Stimulated activated CD4-positive, alpha-beta T cell treated with anti-CD3 and anti-CD28 coated beads, Interleukin-4, amount 100 ng/mL, for 48 hours (primary cell): ENCODE measurements at places on chromosomes 6 and 20.

GRCh38 chr6:90139272-90139817, 157.3 kb downstream of the BACH2 start:
- no peak for DNase-seq

- DNase-seq: no peak
Measured at GRCh38 chr6:38209371-38210260, 390.1 kb downstream of the ZFAND3 start.

- DNase-seq: no peak
Measured at GRCh38 chr6:123587838-123588545, 48.8 kb downstream of the TRDN start.

DNA sequence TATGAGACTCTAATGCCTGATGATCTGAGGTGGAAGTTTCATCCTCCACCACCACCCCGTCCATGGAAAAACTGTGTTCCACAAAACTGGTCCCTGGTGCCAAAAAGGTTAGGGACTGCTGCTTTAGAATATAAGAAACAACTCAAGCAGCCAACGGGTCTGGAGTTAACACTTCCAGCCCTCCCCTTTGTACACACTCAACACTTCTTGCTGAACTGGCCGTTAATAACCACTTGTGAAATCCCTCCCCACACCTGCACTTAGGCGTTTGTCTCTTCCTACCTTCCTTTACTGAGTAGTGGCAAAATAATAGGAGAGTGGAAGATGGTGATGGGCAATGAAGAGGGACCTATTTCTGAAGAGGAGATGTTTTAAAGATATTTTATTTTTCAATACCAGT, 10.5 kb downstream of the SAYSD1 start:
- DNase-seq: no peak

- DNase-seq: no peak
Measured at GRCh38 chr20:33277471-33278441, 5.3 kb upstream of the BPIFB1 start.

DNA sequence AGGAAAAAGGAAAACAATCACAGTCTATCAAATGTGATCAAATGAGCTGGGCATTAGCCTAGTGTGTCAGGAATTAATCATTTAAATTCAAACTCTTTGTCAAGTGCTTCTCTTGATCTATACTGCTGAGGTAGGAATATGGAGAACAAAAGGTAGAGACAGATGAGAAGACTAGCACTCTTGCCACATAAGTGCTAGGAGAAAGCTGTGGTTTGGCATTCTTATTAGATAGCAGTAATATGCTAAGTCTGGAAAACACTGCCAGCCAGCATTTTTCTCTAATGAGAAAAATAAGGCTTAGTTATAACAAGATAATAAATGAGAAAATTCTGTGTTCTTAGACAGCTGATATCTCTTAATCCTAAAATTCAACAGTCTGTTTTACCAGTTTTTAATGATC, 38.9 kb downstream of the ORC3 start:
- DNase-seq: no peak

DNA sequence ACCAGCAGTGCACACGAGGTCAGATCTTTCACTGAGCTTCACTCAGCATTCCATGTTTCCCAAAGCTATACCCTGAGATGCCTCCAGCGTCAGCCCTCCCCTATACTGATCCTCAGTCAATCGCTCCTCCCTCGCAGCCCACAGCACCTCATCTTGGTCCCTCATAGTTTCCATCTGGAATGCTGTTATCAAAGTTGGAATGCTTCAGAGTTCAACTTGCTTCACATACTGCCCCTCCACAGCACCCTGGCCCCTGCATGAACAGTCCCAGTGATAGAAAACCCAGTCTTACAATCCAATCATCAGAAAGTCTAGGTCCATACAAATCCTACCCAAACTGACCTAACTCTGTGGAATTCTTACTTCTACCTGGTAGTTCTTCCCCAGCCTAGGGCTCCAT, 20.0 kb downstream of the SPAG4 start:
- DNase-seq: no peak

DNA sequence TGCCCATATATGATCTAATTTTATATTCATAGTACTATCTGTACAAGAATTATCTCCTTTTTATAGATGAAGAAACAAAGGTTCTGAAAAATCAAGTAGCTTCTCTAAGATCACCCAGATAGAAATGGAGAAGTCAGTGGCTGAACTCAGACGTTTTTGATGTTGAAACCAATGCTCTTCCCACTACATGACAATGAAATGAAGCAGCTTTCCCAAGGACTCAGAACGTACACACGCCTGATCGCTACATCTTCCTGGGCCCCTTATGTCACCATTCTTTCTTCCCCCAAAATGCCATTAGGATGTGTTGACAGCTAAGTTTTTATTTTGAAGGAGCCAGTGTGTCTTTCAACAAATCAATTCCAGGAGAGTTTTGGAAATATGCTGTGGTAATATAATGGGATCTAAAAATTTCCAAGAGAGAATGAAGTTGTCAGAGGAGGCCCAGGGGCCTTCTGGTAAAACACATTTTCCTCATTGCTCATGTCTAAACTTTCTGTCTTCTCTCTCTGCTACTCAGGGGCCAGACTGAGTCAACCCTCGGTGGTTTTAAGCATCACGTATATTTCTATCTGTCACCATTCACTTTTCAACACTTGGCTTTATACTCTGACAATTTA, 98.1 kb upstream of the COL21A1 start:
- no peak for DNase-seq

DNA sequence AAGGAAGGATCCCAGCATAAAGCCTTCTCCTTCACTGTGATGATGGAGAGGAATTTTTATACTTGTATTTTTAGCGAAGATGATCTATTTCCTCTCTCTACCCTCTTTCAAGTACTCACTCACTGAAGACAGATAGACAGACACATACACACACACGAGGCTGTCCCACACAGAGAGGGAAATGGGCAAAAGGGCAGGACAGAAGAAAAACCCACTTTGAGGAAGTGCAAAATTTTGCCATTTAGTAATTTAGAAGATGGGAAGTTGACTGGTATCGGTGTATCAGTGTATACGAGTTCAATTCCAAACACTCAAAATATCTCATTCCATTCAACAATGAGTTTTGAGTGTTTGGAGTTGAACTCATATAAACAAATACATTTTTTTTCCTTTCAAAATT, 30.9 kb downstream of the HEBP2 start:
- DNase-seq: no peak
